ENCODE measurements at places on chromosomes 4 and X.

DNA sequence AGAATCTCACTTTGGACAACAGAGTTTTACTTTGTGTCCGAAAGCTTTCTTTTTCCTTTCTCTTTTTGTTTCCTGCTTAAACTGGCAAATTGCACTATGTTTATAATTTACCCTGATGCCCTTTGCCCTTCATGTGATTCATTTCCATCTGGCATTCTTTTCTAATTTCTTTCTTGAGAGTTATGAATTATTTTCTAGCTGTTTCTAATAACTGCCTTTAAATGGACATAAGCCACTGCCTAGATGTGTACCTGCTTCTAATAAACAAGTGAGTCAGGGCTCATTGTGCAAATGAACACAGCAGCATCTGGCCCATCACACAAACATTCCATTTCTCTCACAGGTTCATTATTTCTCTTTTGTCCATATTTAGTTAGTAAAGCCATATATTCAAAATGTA, 242.3 kb upstream of the GPRIN3 start:
- DNase-seq, result no peak

DNA sequence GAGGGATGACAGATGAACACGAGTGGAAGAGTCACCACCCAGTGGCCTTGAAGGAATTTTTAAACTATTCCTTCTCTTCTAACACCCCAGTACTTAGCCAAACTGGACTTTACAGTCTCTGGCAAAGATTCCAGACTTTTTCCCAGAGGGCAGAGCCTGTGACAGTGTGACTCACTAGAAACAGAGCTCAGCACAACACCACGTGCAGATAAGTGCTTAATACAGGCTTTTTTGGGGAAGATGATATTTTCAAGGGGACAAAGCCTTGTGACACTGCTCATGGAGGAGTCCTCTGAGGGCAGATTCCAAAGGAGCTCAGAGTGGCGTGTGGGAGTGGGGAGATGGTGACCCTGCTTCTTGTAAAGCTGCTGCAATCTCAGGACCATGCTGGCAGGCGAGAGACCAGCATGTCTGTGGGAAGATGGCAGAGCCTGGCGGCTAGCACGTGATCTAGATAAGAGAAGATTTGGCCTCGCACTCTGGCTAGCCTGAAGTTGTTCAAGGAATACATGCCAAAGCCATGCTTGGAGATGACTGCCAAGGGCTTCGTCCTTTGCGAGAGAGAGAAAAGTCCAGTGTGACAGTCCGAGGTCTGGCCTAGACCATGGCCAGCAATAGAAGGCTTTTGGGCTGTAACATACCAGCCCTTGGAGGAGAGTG, 2.4 kb downstream of the RAB33A start:
- DNase-seq, result no peak

DNA sequence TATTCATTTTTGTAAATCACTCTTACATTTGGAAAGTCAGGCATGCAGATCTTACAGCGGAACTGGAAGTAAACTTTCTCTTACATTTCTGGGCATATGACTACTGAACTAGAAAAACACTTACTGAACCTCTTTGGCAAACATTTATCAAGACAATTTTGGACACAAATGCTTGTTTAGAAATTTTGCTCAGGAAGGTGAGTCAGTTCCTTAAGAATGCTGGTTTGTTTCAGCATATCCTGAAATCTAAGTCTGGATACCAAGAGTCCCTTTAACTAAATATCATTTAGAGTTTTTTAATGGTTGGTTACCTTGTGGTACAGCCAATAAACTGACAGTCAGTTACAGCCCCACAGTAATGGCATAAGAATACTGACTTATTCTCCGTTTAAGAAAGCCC, 15.0 kb downstream of the SHISA3 start:
- DNase-seq, result no peak

GRCh38 chr4:73723928-73724327, 16.4 kb upstream of the CXCL8 start:
- DNase-seq, result no peak

DNA sequence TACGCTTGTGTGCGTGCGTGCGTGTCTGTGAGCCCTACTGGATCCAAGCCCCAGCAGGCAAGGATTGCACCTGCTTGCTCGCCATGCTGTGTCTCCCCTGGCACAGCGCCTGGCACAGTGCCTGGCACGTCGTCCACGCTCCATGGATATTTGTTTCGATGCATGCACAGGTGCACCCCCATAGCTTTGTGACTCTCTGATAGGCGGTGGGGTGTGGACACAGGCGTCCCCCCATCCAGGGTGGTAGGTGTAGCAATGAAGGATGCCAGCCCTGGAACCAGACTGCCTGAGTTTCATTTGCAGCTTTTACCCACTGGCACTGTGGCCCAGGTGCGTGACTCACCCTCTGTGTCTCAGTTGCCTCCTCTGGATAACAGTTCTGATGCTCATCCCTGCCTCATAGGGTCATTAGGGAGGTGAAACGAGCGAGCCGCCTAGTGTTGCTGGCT, 20.2 kb downstream of the PIGG start:
- no peak for DNase-seq

DNA sequence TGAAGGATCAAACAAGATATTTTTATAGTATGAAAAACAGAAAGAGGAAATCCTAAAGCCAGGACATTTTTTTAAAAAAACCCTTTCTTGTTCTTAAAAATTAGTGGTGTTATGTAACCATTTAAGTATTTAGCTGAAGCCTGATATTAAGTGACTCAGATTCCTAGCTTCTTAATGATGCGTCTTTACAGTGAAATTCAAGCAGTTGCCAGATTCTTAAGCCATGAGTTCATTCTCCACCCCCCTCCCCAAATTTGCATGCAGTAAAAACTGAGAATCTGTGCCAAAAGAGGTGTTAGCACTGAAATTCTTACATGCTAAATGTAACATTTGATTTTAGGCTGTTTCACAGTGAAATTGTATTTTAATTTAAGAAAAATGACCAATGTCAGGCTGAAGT, 180.8 kb downstream of the RAPGEF2 start:
- DNase-seq, result no peak

GRCh38 chrX:12843668-12844279, 23.1 kb upstream of the TLR7 start:
- no peak for DNase-seq

All from stimulated activated CD8-positive, alpha-beta memory T cell treated with anti-CD3 and anti-CD28 coated beads, Interleukin-15, amount 100 ng/mL, for 24 hours (primary cell).